ENCODE measurements at places on chromosomes 16 and 17. TPM values are rescaled to one million over a fixed set of nuclear protein-coding genes. Genes with fewer than 3 reads are reported as not detected.

DNA sequence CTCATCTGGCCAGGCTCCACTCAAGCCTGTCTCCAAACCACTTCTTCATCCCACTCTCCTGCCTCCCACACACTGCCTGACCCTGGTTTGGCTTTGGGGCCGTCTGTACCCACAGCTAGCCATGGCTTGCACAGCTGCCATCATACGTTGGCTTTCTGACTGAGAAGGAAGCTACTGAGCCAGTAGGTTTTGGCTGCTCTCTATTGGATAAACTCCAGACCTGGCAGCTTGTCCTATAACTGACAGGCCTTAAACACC lies 3.9 kb downstream of the MIF4GD start:
- DNase-seq = no peak

DNA sequence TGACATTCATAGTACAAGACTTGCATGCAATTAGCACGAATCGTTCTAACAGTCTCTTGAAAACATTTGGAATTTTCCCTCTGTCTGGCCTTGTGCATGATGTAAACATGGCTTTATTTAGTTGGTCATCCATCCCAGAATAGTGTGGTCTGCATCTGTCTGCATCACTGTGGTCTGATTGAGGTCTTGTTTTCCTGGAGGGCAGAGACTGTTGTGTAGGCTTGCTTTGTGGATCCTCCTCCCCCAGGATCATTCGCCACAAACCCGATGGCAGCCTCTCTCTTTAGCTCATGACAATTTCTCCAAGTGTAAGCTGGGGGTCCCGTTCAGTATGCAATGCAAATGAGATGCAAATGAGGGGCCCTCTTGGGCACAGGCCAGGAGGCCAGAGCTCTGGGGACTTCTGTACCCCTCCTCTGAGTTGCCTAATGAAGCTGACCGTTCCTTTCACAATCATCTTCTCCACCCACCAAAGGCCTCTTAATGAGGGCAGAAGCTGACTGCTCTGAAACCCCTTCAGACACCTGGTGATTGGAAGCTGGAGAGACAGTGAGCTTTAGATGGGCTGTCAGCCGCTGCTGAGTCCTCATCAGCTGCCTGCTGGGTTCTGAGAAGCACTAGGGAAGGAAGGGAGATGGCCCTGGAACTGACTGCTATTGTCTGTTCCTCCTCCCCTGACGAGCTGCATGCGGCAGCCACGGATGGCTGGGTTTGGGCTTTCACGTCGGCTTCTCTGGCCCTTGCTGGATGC lies 201.2 kb upstream of the CACNG3 start:
- no peak for DNase-seq

The GNPTG gene
- polyA plus RNA-seq = 74.7 TPM

The MT1G gene
- 3.3 TPM for polyA plus RNA-seq

The HOXB6 gene
- polyA plus RNA-seq = not detected

The KRTAP2-2 gene
- polyA plus RNA-seq = not detected

Data from CD14-positive monocyte (primary cell).